ENCODE measurements at places on chromosomes 6 and 20. TPM values are rescaled to one million over a fixed set of nuclear protein-coding genes. Genes with fewer than 3 reads are reported as not detected.
A peak's percentile ranks its signal among the peaks of the same experiment; 100 is the strongest.

- no peak for DNase-seq
Observed at GRCh38 chr6:161575523-161576254, 301.8 kb upstream of the AGPAT4 start.

GRCh38 chr20:57247292-57247965, 19.0 kb downstream of the BMP7 start:
- DNase-seq, result no peak

GRCh38 chr6:155154158-155154830, 109.5 kb upstream of the CLDN20 start:
- DNase-seq, result peak; percentile 69

- no peak for DNase-seq
Observed at GRCh38 chr6:53161481-53162009, 12.9 kb upstream of the GCM1 start.

Gene HCRTR2
- total RNA-seq, result not detected

- DNase-seq, result no peak
Observed at GRCh38 chr6:149064001-149064659, 253.4 kb upstream of the TAB2 start.

Gene MYBL2
- 114 TPM for total RNA-seq

DNA sequence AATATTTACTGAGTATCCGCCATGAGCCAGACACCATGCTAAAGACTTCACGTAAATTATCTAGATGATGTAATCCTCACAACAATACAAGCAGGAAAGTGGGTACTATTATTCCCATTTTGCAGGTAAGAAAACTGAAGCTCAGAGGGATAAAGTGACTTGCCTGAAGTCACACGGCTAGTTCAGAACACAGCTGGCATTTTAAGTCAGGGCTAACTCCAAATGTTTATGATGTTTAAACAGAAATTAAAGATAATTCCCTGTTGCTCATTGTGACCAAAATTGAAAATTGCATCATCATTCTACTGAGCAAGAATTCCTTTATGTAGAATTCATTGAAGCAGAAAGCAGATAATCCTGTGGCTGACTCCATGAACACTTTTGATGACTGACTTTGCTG, 71.3 kb upstream of the STXBP5 start:
- DNase-seq, result no peak

DNA sequence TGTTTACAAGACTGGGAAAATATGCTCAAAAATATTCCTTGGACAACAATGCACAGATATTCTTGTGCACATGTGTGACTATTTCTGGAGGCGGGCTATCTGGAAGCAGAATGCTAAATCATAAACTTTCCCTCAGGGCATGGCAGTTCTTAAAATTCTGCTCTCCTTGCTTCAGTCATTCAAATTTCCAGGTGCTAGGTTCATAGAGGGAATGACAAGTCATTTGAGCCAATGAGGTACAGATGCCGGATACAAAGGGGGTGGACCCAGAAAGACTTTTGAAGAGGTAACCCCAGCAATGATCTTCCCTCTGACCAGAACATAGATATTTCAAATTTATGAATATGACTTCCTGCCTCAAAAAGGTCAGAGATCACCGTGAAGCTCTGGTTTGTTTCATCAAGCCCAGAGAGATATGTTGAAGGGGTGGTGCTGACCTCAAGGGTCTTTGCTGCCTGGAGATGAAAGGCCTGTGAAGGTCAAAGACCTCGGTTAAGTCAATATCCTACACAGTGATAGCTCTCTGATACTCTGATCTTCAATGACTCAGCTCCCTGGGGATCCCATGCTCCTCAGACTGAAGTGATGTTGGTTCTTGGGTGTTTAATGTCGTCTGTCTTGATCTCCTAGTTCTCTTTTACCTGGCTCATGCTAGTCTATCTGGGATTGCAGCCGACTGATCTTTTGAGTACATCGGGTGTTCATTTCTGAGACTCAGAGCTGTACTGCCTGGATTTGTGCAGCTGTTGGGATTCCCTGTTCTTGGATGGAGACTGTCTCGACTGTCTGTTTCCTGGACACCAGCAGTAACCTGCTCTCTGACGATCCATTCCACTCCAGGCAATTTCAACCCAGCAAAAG, 47.5 kb upstream of the TSHZ2 start:
- no peak for DNase-seq

- DNase-seq, result no peak
Observed at GRCh38 chr6:161736326-161736725, 462.5 kb upstream of the AGPAT4 start.

- DNase-seq, result no peak
Observed at GRCh38 chr6:156938143-156938542, 161.0 kb downstream of the ARID1B start.

DNA sequence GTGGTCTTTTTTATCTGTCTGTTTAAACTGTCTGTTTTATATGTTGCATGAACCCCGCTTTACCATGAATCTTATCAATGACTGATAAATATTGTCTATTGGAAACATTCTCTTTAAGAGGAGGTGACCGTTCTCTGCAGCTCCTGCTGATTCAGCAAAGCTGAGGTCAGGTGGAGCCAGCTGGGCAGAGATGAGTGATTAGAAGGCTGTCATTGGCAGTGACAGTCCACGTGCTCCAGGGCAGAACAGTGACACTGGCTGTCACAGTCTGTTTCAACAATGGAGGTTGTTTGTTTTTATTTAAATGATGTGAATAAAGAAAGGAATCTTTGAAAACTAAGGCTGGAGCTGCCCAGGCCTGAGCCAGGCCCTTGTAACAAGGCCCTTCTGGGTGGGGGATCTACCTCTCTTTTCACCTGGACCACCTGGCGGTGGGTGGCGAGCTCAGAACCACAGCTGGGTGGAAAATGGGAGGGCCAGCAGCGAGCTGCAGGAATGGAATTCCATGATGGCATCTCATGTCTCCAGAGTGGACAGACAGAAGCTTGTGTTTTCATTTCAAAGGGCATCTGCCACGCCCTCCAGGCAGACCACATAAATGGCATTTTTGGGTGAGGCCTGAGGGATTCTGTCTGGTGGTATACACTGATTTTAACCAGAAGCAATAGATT, 12.6 kb downstream of the SYNJ2 start:
- DNase-seq, result no peak

- DNase-seq, result no peak
Observed at GRCh38 chr6:124163676-124164075, 360.0 kb downstream of the NKAIN2 start.

- no peak for DNase-seq
Observed at GRCh38 chr6:71855406-71855805, 30.9 kb upstream of the RIMS1 start.

- DNase-seq, result no peak
Observed at GRCh38 chr6:113366505-113366904, 490.6 kb upstream of the MARCKS start.

Gene DSN1
- total RNA-seq, result 42.7 TPM

- no peak for DNase-seq
Observed at GRCh38 chr20:23361119-23361475, 885 bp upstream of the GZF1 start.

Gene MCCD1
- total RNA-seq, result not detected

Gene C20orf141
- not detected for total RNA-seq

Gene CENPQ
- total RNA-seq, result 18.0 TPM

Gene TUBB2A
- 1.3 TPM for total RNA-seq
